ENCODE measurements at places on chromosomes 11 and 22.

DNA sequence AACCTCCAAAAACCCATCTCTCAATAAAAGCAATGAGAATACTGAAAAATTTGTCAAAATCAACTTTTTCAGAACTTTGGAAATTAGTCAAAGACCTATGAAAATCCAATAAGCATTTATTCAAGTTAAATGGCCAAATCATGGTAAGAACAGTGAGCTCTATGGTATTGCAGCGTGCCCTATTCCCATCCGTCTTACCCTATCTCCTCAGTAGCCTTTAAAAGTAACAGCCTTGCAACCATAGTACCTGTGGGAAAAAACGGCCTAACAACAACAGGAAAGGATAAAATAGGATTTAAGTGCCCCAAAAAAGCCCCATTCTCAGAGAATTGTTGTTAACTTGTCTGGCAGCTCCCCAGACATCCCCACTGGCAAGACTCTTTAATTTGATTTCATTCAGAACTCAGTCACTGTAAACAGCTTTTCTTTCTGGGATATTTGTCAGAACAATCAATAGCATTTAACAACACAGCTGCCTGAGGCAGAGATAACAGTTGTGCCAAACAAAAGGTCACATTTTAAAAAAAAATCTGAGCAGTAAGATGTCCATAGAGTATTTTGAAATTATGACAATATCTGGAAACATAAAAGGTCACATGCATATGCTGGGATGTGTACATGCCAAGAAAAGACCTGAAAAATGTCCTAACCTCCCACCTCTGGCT, 18.8 kb upstream of the MS4A8 start:
- DNase-seq = no peak

DNA sequence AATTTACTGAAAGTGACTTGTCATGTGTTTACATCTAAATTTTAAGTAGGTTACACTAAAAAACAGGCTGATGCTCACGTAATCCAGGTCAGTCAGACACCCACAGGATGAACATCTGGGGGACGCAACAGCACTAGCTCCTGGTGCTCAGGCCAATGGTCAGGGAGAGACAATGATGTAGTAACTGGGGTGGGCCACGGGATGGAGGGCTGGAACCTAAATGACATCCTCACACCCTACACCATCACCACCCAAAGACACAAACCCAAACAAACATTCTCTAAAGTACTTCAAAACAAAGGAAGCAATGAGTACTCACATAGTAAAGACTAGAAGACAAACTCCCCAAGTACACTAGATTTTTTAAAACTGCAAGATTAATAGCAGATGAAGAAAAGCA, 53.5 kb upstream of the SLC25A1 start:
- no peak for DNase-seq

DNA sequence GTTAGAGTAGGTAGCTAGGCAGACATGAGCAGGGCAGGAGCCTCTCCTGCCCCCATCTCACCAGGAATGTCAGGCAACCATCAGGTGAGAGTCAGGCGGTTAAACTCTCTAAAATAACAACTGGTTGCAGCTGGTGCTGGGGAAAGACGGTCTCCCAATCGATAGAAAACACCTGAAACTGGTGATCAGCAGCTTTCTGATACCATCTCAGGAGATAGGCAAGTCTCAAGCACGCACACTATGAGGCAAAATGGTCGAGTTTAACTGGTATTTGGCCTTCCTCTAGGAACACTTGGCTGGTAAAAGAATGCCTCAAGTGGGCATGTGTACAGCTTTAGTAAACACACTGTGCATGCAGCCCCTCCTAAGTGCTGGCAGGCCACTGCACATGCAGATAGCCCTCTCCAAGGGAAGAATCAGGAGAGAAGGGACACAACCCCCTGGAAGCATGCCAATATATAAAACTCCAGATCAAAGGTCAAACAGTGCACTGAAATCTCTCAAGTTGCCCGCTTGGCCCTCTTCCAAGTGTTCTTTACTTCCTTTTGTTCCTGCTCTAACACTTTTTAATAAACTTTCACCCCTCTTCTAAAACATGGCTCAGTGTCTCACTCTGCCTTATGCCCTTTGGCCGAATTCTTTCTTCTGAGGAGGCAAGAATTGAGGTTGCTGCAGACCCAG, 88.7 kb downstream of the USP35 start:
- DNase-seq = no peak

- DNase-seq = no peak
These were observed 114.1 kb downstream of the VPREB1 start for GRCh38 chr22:22358686-22359085.

GRCh38 chr11:130510407-130511006, 62.1 kb downstream of the ADAMTS15 start:
- no peak for DNase-seq

GRCh38 chr22:19943082-19944026, 1.7 kb upstream of the TXNRD2 start:
- no peak for DNase-seq

GRCh38 chr22:35315141-35315854, 15.6 kb downstream of the TOM1 start:
- no peak for DNase-seq

- no peak for DNase-seq
These were observed 18.7 kb downstream of the DRICH1 start for GRCh38 chr22:23613193-23613972.

DNA sequence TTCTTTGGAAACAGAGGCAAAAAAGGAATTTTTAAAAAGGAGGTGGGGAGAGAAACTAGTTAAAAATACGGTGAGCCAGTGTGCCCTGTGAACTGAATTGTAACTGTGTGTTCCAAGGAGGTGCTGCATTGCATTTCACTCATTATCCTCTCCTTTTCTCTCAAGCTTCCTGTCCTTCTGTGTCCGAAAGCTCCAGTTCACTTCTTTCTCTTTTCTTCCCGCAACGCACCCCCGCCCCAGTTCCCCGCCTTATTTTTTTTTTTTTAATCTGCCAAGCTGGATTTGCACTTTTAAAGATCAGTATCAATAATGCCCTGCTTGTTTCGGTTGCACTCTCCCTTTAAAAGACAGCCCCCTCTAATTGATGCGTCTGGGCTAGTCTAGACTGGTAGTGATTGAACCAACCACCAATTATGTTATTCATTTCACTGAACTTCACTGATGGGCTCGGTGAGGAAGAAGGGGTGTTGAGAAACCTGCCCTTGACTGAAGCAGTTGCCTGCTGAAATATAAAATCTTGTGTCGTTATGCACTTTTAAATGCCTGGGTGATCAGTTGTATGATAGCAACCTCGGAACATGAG, 18.5 kb downstream of the BLID start:
- DNase-seq = no peak

- DNase-seq = no peak
These were observed 109.9 kb upstream of the CLMP start for GRCh38 chr11:123304828-123305466.

GRCh38 chr11:111312076-111312475, 13.7 kb downstream of the POU2AF3 start:
- DNase-seq = no peak

DNA sequence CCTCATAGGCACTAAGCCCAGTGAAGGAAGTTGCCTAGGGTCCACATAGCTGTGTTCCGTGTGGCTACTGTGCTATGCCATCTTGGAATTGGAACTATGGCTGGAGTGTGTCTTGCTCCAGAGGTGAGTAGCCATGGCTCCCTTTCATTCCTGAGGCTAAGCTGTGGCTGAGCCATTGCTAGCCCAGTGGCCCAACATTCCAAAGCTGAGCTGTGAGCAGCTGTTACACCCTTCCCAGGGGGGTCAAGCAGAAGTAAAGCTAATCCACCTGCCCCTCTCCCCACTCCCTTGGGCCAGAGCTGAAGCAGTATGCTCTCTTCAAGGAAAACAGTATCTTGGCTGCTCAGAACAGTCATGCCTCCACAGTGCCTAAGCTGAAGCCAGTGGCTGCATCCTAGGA, 51.1 kb downstream of the USP35 start:
- DNase-seq = no peak

DNA sequence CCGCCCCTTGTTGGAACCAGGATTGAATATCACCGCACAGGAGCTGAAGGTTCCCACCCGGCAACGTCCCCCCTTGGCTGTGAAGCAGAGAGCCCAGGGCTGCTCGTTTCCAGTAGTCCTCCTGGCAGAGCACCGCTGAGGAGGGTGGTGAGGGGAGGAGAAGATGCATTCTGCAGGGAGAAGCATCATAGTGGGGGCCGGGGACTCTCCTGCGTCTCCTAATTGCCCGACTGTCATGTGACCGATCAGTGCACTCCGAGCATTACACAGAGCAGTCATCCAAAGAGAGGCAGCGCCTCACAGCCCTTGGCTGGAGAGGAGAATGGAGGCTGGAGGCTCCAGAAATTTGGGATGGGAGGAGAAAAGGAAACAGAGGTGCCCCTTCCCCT, 85.0 kb upstream of the SEPTIN5 start:
- no peak for DNase-seq

DNA sequence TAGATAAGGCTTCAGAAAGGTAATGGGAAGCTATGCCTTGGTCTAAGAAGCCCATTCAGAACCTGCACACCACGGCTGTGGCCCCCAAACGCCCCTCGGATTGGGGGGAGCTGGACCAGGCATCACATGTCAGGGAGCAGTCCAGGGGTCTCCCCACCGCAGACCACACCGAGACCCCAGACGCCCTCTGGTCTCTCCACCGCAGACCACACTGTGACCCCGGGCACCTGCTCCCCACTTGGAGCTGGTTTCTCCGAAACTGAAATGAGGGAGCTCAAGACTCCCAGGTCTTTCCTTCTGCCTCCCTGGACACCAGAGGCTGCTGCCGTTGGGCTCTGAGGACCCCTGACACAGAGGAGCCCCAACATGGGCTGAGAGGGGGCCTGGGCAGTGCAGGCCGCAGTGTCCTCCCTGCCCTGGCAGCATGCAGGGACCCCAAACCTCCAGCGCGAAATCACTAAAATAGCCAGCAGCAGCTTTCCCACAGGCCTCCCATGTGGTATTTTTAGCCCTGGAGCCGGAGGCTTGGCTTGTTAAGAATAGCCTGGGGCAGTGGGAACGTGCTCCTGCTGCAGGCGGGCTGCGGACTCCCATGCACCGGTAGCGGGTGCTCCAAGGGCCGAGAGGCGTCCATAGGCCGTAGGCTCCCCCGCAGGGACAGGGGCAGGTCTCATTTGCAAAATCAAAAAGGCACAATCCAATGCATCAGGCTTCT, 7.7 kb downstream of the LINC01488 start:
- DNase-seq = no peak

DNA sequence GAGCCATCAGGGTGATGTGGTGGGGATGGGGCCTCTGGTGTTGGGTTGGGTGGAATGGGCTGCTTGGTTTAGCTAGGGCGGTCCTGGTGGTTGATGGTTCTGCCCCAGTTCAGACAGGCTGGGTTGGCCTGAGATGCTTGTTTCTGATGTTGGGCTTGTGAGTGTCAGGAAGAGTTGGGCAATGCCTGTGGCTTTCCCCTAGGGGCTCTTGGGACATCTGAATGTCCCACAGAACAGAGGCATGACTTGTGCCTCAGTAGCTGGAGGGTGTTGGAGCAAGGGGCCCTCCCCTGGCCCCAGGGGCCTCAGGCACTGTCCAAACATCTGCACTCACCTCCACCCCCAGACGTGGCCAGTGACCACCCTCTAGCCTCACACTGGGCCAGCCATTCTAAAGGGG, 14.0 kb upstream of the CTSD start:
- DNase-seq = no peak

DNA sequence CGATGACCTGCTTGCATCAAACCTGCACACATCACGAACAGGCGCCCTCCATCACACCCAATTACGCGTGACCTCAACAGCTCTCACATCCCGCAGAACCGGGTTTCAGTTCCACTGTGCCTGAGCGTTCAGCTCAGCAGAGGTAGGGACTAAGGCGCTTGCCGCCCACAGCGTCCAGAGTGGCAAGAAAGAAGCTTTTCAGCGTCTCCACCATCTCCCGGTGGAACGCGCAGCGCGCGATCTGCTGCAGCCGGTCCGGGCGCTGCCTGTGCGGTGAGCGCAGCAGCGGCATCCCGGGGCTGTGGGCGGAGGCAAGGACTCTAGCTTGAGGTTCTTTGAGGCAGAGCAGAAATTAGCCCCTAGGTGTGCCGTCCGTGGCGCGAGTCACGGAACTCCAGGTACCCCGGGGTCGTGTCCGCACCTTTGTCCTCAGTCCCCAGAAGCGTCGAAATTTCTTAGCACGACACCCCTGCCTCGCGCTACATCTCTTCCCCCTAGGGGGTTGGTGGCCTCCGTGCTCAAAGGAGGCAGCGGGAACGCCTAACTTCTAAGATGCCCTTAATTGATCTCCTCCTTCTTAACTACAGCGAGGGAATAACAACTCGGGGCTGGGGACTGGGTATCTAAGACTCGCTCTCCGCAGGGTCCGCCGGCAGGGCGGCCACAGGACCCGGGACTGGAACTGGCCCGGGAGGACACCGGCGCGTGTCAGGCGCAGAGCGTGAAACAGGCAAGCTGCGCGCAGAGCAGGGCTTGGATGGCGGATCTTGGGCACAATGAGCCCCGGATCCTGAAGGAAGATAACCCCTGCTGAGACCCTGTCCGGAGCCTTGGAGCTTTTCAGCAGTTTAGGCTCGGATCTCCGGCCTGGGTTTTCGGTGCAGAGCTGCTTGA, 1.7 kb upstream of the CALCA start:
- DNase-seq = no peak

GRCh38 chr11:82995235-82995634, 76.5 kb downstream of the RAB30 start:
- no peak for DNase-seq

GRCh38 chr11:64290352-64291261, 495 bp upstream of the KCNK4 start:
- no peak for DNase-seq

- DNase-seq = no peak
These were observed 15.9 kb upstream of the P2RY2 start for GRCh38 chr11:73201888-73202780.

DNA sequence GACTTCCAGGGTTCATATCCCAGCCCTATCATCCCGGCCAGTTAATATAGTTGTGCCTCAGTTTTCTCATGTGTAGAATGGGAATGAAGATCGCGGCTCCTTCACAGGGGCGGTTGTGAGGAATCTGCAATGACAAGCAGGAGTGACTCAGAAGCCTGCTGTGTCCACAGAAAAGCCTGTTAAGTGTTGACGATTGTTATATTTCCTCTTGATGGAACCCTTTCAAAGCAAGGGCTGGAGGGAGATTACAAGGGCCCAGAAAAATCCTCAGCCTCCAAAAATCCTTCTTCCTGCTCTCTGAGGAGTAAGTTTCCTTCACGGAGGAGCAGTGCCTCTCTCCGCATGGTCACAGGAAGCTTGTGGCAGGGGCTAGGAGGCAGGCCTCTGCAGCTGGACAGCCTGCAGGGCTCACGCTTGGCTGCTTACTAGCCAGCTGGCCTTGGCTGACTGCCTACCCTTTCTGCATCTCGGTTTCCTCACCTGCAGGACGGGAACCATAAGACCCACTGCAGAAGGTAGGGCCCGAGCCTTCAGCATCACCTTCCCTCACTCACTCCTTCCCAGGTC, 63.4 kb downstream of the CACNG2 start:
- DNase-seq = no peak

Measured in nucleus accumbens (tissue), 56 donors.